PC-3 (cell line): ENCODE measurements at places on chromosomes 3 and 15.

GRCh38 chr15:61182946-61183345 lies 46.2 kb downstream of the RORA start:
- peaks cover 8% of the 10 kb centered on the region; the same call in 1 of the 2 replicates for H3K27me3 ChIP-seq
- no peaks in the 10 kb centered on the region for H3K36me3 ChIP-seq
- H3K4me3 ChIP-seq, result no peak overlapping the region
- H3K27ac ChIP-seq, result no peak overlapping the region

GRCh38 chr15:38823263-38823662 lies 258.6 kb upstream of the RASGRP1 start:
- H3K4me1 ChIP-seq, result no peaks in the 10 kb centered on the region
- H3K36me3 ChIP-seq, result no peaks in the 10 kb centered on the region
- DNase-seq, result no peak
- no peak overlapping the region for H3K27ac ChIP-seq

GRCh38 chr15:64651601-64652191 lies 123.7 kb downstream of the RBPMS2 start:
- H3K4me3 ChIP-seq, result no peak overlapping the region
- no peak overlapping the region for H3K27ac ChIP-seq
- peak; percentile 10 for DNase-seq
- H3K27me3 ChIP-seq, result no peaks in the 10 kb centered on the region

GRCh38 chr3:195207731-195208130 lies 63.2 kb downstream of the XXYLT1 start:
- no peaks in the 10 kb centered on the region for H3K27me3 ChIP-seq
- H3K4me1 ChIP-seq, result no peaks in the 10 kb centered on the region
- no peak for DNase-seq
- no peak overlapping the region for H3K4me3 ChIP-seq
- H3K27ac ChIP-seq, result no peak overlapping the region
